ENCODE measurements at places on chromosomes 1 and 21.

DNA sequence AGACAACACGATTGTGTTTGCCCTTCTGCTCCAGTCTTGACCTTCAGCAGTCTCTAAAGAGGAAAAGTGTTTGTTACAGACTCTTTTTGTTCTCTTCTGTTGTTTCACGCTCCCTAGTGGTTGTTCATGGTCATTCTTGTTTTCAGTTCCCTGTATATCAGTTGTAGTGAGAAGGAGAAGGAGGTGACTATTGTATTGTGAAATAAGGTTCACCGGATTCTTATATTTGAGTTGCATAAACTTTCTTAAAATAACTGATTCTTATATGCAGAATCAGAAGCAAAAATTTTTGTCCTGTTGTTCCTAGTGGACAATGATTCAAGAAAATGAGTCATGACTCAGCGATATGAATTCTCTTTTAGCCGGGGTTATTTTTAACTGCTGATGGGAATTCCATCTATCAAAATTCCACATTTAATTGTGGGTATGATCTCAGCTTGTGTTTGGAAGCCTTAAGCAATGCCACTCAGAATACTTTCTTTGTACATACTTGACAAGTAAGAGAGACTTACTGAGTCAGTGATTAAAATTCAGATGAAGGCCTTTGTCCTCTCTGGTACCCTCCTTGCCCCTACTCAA is 152.2 kb downstream of the CLEC20A start:
- DNase-seq = no peak

- DNase-seq = no peak
Measured at GRCh38 chr1:118254001-118254400, 69.0 kb upstream of the SPAG17 start.

- DNase-seq = no peak
Measured at GRCh38 chr1:30488324-30488913, 235.0 kb downstream of the MATN1 start.

DNA sequence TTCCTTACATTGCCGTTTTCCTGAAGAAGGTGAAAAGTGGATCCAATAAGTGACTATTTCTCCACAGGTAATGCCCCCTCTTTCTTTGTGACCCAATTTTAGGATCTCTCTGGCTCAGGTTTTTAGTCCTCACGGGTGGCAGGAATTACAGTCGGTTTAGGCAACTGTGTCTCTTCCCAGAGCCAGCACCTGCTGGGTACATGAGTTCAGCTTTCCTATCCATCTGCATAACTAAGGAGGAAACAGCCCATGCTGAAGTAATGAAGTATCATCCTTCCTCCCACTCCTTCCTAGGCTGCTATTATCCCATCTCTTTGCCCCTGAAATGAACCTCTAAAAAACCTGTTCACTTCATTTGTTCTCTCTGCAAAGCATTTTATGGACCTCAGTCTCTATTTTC is 544.6 kb downstream of the NEGR1 start:
- no peak for DNase-seq

GRCh38 chr1:27588256-27589232 is 15.4 kb downstream of the AHDC1 start:
- DNase-seq = no peak

DNA sequence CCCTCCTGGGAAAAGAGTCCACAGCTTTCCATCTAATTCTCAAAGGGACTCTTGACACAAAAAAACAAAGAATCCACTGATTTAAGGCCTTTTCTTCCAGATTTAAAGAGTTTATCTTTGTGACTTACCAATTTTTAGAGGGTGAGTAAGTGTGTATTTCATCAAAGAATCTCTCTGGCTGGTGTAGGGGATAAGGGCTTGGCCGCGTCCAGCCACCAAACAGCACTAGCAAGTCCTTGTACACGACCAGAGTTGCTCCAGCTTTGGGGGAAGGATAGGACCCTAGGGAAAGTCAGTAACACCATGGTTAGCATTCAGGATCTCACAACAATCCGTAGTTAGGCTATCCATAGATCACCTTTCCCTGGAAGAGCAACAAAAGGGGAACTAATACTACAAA is 19.5 kb upstream of the CPLANE2 start:
- DNase-seq = no peak

DNA sequence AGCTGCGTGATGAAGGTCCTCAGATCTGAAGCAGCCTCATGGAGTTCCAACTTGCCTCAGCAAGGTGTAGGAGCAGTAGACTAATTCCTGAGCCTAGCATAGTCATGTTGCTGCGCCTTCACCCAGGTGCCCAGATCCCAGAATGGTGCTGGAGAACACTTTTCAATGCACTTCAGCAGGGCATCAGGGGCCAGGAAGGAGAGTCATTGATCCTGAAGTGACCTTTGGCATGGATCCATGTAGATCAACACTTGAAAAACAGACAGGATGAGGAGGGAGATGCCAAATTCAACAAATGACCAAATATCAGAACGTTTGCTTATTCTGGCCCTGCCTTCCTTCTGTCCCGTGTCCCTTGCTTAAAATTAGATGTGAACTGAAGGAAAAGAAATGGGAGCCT is 91.9 kb downstream of the LEPR start:
- no peak for DNase-seq

GRCh38 chr1:3024588-3024987 is 3.3 kb downstream of the ACTRT2 start:
- no peak for DNase-seq

DNA sequence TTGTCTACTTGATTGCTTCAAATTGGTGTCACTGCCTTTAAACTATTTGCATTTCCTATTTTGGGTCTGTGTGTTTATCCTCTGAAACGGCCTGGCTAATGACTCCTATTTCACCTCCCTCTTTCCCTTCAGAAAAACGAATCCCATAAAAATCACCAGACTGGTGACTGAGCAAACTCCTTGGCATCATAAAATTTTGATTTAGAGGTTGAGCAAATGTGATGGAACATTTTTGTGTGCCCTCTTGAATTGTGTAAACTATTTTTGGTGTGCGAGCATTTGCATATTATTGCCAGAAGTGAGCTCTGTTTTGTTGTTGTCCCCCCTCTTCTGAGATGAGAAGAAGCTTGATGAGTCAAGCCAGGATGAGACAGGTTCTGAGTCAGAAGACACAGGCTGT is 316.1 kb downstream of the AJAP1 start:
- no peak for DNase-seq

DNA sequence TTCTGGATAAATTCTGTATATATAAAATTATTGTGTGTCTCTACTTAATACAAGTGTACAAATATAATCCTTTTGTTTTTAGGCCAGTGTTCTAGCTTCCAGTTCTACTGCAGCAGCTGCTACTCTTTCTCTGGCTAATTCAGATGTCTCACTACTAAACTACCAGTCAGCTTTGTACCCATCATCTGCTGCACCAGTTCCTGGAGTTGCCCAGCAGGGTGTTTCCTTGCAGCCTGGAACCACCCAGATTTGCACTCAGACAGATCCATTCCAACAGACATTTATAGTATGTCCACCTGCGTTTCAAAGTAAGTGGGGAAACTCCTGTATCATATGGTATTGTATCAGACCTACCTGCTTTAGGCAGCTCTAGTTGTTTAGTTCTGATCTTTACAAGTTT is 21.3 kb upstream of the OLFML3 start:
- DNase-seq = no peak

- DNase-seq = no peak
Measured at GRCh38 chr1:98402860-98403259, 258.7 kb upstream of the SNX7 start.

DNA sequence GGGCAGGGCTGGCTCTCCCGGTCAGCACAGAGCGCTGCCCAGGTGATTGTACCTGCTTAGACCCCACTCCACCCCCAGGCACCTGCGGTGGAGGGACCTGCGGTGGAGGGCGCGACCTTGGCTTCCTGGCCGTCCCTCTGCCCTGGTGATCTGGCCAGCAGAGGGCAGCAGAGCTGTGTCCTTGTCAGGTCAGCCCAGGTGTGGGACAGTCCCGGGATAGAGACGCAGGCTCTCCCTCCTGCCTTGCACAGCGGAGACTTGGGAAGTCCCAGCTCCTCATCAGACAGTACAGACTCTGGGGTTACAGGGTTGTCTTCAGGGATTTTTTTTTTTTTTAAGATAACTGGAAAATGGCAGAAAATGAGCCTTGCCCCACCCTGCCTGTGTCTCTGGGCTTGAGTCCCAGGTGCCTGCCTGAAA is 10.0 kb downstream of the SLX9 start:
- DNase-seq = no peak

DNA sequence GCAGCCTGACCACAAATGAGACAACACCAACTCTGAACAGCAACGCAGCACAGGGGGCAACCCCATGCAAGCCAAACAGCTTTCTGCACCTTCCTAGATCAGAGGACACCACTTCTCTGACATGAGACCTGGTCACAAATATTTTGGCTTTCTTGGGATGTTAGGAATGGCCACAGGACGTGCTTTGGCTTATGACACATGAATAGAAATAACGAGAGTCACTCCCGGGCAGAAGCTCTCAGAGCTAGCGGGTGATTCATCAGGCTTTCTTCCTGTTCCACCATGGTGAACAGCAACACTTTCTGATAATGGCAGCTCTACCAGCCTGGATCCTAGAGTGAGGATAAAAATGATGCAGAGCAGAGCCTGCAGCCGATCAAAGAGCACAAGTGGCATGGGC is 39.4 kb downstream of the PAFAH2 start:
- DNase-seq = no peak

- no peak for DNase-seq
Measured at GRCh38 chr1:24506691-24507381, 4.2 kb downstream of the RCAN3 start.

- no peak for DNase-seq
Measured at GRCh38 chr1:83942914-83943313, 56.0 kb downstream of the TTLL7 start.

DNA sequence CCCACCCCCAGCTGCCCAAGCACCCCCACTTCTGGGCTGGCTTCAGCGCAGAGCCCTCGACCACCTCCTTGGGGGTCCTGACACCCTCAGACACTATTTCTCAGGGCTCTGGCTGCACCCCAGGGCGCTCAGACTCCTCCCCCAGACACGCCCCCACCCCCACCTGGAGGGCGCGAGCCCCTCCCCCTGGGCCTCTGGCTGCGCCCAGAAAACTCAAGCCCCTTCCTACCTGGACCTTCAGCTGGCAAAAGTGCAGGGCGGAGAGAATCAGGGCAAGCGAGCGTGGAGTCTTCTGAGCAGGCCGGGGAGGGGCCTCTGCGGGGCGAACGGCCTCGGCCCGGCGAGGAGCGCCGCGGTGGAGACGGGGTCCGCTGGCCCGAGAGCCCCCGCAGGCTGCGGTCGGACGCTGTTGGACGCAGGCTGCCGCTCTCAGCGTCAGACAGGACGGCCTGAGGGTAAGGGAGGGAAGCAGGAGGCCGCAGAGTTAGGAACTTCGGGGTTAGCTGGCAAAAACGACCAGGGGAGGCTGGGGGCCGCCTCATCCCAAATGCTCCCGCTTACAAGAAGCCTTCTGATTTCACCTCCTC is 17.4 kb upstream of the NBPF1 start:
- no peak for DNase-seq

DNA sequence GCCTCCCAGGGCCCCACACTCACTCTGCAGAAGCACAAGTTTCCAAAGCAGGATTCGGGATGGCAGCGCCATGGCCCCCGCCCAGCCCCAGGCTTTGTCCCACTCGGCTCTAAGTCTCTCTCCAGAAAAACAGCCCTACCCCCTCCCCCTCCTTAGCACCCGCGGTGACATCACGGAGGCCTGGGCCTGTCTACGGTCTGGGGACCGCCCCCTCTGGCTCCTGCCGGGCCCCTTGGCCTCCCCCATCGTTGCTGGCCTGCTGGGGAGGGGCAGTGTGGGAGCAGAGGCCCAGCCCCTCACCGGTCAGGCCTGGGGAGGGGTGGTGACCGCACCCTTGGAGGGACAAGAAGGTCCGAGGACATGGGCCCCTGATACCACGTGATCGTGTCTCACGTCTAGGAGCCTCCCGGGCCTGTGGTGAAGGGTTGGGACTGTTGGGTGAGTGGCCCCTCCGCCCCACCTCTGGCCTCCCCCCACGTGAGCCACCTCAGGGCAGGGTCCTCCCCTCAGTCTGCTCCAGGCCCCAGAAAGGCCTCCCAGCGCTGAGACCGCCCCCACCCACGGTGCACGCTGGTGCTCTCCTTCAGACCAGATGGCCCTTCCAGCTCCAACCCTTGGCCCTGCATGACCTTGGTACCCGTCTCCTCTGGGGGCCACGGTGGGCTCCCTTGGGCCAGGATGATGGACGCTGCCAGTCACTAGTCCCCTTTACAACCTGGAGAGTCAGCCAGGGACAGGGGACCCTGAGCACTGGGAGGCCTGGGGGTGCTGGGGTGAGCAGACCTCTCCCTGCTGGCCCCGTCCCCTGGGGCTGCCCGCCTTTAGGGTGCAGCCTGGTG is at the start of gene MXRA8:
Gene MXRA8, minus strand, starts transcription at position 123 of the 839 bp plus-strand sequence. Its CDS starts 51 bp downstream, at position 72.
- DNase-seq = no peak

DNA sequence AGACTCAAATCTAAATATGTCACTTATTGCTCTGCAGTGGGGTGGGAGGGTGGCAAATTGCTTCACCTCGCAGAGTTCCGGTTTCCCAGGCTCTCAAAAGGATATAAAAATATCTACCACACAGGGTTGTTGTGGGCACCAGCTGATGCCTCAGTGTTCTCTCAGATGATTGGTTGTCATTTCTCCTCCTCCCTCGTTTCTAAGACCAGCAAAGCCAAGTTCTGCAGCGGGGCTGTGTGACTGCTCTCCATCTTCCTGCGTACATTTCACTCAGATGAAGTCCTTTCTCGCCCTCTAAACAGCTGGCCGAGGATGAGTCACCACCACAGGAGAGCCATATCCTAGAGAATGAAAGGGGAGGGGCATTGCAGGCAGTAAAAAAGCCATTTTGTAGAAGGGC is 35.0 kb upstream of the VWA5B1 start:
- no peak for DNase-seq

- no peak for DNase-seq
Measured at GRCh38 chr1:21175324-21175669, 1.4 kb downstream of the EIF4G3 start.

- no peak for DNase-seq
Measured at GRCh38 chr1:53076721-53077598, 14.9 kb downstream of the PODN start.

DNA sequence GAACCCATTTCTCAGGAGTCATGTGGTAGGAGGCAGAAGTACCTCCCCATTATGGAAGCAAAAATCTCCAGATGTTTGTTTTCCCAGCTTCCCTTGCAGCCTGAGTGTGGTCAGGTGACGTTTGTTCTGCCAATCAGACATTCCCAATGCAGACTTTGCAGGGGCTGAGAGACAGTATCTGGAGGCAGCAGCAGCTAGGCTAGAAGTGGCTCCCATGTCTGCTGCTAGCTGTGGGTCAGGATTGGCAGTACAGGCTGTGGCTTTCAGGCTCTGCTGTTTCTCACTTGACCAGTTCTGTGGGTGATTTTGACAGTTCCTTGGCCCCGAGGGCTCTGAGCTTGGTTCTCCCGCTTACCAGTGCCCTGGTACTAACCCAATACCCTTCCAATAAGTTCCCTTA is 58.6 kb upstream of the NBPF3 start:
- DNase-seq = no peak

- no peak for DNase-seq
Measured at GRCh38 chr1:40435471-40435870, 14.8 kb upstream of the ZFP69B start.

- DNase-seq = no peak
Measured at GRCh38 chr1:9202240-9202870, 32.2 kb upstream of the H6PD start.
